ENCODE measurements at places on chromosomes 7 and 10.

- no peaks in the 10 kb centered on the region for H3K27me3 ChIP-seq
- H3K27ac ChIP-seq, result no peak overlapping the region
- no peak for DNase-seq
- H3K4me3 ChIP-seq, result no peak overlapping the region
- H3K36me3 ChIP-seq, result no peaks in the 10 kb centered on the region
Measured at GRCh38 chr10:117400329-117400728, 25.1 kb upstream of the PDZD8 start.

DNA sequence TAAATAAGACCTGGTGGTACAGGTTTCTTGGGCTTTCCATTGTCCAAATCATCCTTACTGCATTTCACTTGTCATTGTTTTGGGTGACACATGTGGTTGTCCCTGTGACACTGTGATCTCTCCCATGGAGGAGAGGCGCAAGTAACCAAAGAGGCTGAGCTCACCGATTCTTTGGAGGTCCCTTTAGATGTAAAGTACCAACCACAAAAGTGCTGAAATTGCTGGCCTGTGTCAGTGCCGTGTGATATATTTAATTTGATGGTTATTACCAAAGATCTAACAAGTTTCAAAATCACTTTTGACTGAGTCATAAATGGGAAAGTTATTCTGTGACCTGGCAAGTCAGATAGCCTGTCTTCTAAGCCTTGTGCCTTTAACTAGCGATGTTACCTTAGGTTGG lies 19.4 kb downstream of the MCM10 start:
- no peaks in the 10 kb centered on the region for H3K4me1 ChIP-seq
- no peaks in the 10 kb centered on the region for H3K36me3 ChIP-seq
- no peaks in the 10 kb centered on the region for H3K27me3 ChIP-seq
- no peak overlapping the region for H3K4me3 ChIP-seq

- H3K36me3 ChIP-seq, result no peaks in the 10 kb centered on the region
- peaks cover 11% of the 10 kb centered on the region for H3K4me1 ChIP-seq
- peaks cover 2% of the 10 kb centered on the region for H3K27me3 ChIP-seq
- DNase-seq, result no peak
Measured at GRCh38 chr10:1483826-1484225, 253.5 kb downstream of the ADARB2 start.

GRCh38 chr7:3616306-3616705 lies 315.3 kb downstream of the SDK1 start:
- H3K27me3 ChIP-seq, result no peaks in the 10 kb centered on the region
- DNase-seq, result no peak
- H3K27ac ChIP-seq, result no peak overlapping the region
- no peak overlapping the region for H3K4me3 ChIP-seq

GRCh38 chr7:40899636-40900507 lies 765.1 kb downstream of the SUGCT start:
- no peaks in the 10 kb centered on the region for H3K36me3 ChIP-seq
- H3K27me3 ChIP-seq, result no peaks in the 10 kb centered on the region
- no peak overlapping the region for H3K4me3 ChIP-seq
- no peak for DNase-seq
- no peaks in the 10 kb centered on the region for H3K4me1 ChIP-seq
- H3K27ac ChIP-seq, result no peak overlapping the region

DNA sequence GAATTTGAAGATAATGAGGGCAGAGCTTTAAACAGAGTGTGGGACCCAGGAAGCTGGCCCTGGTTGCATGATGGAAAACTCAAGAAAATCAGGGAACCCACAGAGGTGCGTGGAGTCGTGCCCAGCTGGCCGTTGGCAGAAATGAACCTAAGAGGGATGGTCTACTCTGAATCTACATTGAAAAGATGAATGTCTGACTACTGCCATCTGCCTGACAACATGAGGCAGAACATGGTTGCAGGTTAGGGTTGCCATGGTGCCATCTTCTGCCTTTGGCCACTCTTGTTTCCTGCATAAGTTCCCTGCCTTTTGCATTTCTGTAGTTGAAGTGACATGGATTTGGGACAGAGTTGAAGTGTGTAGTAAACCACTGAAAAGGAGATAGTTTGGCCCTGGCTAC lies 138.5 kb upstream of the COBL start:
- no peaks in the 10 kb centered on the region for H3K36me3 ChIP-seq
- DNase-seq, result no peak
- H3K4me1 ChIP-seq, result peaks cover 8% of the 10 kb centered on the region
- H3K4me3 ChIP-seq, result no peak overlapping the region

- H3K4me1 ChIP-seq, result peaks cover 9% of the 10 kb centered on the region
- no peak overlapping the region for H3K27ac ChIP-seq
- no peak for DNase-seq
- no peaks in the 10 kb centered on the region for H3K36me3 ChIP-seq
- no peak overlapping the region for H3K4me3 ChIP-seq
- H3K27me3 ChIP-seq, result no peaks in the 10 kb centered on the region
Measured at GRCh38 chr10:62079885-62080559, 178.5 kb downstream of the ARID5B start.

DNA sequence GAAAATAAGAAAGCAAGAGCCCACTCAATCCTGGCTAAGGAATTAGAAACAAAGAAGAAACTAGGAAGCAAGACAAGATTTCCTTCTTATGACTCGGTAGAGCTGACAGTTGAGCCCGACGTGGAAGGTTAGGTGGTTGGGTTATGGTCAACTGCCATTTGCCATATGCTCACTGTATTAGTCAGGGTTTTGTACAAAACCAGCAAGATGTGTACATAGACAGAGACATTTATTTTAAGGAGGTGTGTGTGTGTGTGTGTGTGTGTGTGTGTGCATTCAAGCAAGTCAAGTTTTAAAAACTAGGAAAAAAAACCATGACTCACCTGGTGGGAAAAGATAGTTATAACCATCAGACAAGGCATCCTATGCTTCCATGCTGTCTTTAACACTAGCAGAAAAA lies 158.5 kb downstream of the VPS50 start:
- H3K36me3 ChIP-seq, result no peaks in the 10 kb centered on the region
- no peaks in the 10 kb centered on the region for H3K27me3 ChIP-seq
- no peaks in the 10 kb centered on the region for H3K4me1 ChIP-seq
- H3K27ac ChIP-seq, result no peak overlapping the region
- DNase-seq, result no peak

DNA sequence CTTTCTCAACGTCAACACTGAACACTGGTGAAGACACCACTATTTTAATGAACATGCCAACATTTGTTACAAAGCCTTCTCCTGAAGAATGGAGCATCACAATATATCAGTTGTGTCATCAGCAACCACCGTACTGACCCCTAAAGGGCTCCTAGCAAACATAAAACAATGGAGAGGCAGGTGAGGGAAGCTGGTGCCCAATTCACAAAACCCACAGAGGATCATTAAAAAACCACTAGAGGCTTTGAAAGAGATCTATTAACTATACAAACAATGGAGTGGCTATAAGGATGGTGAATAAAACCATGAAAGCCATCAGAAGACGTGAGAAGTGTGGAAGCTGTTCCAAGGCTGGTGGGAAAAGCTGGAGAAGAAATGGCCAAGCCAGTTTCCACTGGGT lies 150.8 kb downstream of the FAM107B start:
- H3K27ac ChIP-seq, result no peak overlapping the region
- H3K4me1 ChIP-seq, result peaks cover 11% of the 10 kb centered on the region
- H3K36me3 ChIP-seq, result no peaks in the 10 kb centered on the region
- H3K27me3 ChIP-seq, result no peaks in the 10 kb centered on the region
- DNase-seq, result no peak
- no peak overlapping the region for H3K4me3 ChIP-seq

- H3K4me3 ChIP-seq, result no peak overlapping the region
- H3K27ac ChIP-seq, result no peak overlapping the region
- H3K4me1 ChIP-seq, result peaks cover 9% of the 10 kb centered on the region
- no peak for DNase-seq
- H3K27me3 ChIP-seq, result no peaks in the 10 kb centered on the region
Measured at GRCh38 chr10:398954-399353, 263.7 kb downstream of the ZMYND11 start.

GRCh38 chr10:11748866-11749265 lies 6.7 kb downstream of the ECHDC3 start:
- H3K36me3 ChIP-seq, result no peaks in the 10 kb centered on the region
- no peak overlapping the region for H3K27ac ChIP-seq
- H3K27me3 ChIP-seq, result no peaks in the 10 kb centered on the region
- no peaks in the 10 kb centered on the region for H3K4me1 ChIP-seq
- no peak overlapping the region for H3K4me3 ChIP-seq

- H3K4me3 ChIP-seq, result no peak overlapping the region
- no peaks in the 10 kb centered on the region for H3K36me3 ChIP-seq
- H3K4me1 ChIP-seq, result no peaks in the 10 kb centered on the region
- H3K27ac ChIP-seq, result no peak overlapping the region
- no peaks in the 10 kb centered on the region for H3K27me3 ChIP-seq
Measured at GRCh38 chr10:66680886-66681285, 244.9 kb upstream of the LRRTM3 start.

GRCh38 chr10:71696628-71697326 lies 22.8 kb downstream of the C10orf105 start:
- no peaks in the 10 kb centered on the region for H3K27me3 ChIP-seq
- H3K36me3 ChIP-seq, result peaks cover 12% of the 10 kb centered on the region
- no peak overlapping the region for H3K4me3 ChIP-seq
- no peak overlapping the region for H3K27ac ChIP-seq
- peaks cover 11% of the 10 kb centered on the region for H3K4me1 ChIP-seq
- DNase-seq, result peak; percentile 69

- DNase-seq, result peak; percentile 25
- no peaks in the 10 kb centered on the region for H3K36me3 ChIP-seq
- no peaks in the 10 kb centered on the region for H3K27me3 ChIP-seq
- H3K4me1 ChIP-seq, result no peaks in the 10 kb centered on the region
- H3K4me3 ChIP-seq, result no peak overlapping the region
Measured at GRCh38 chr10:2335626-2336025, 598.3 kb upstream of the ADARB2 start.

DNA sequence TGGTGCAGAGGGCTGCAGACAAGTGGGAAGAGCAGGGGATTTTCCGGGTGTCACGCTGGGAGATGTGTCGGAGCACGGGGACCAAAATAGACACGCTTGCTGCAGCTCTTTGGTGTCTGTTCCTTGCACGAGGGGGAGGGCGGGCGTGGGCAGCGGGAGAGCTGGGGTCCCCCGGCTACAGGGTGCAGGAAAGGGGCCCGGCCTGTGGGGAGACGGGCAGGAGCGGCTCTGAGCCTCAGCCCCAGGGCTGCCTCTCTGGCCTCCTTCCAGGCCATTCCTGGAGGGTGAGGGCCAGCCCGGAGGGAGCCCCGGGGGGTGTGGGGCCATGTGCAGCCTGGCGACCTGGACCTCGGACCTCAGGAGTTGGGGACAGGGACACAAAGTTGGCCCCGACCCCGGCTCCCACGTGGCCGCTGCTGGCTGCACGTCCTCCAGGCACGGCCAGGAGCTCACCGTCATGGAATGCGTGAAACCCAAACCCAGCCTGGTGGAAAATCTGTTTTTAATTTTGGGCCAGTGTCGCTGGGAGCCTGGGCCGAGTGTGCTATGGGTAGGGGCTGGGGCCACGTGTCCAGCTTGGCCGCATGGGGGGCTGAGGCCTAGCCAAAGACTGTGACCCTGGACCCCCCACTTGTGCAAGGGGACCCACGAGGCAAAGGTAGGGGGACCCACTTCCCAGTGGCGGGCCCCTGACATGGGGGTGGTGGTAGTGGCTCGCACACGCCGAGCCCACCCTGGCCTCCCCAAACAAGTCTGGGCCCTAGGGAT lies 6.6 kb downstream of the TTYH3 start:
- no peak for DNase-seq
- peak overlapping the region; percentile 73 for H3K27ac ChIP-seq
- H3K4me3 ChIP-seq, result no peak overlapping the region
- peaks cover 80% of the 10 kb centered on the region for H3K36me3 ChIP-seq
- H3K27me3 ChIP-seq, result no peaks in the 10 kb centered on the region

GRCh38 chr7:44891372-44891771 lies 6.0 kb upstream of the PURB start:
- peaks cover 7% of the 10 kb centered on the region for H3K4me1 ChIP-seq
- H3K27me3 ChIP-seq, result no peaks in the 10 kb centered on the region
- no peak overlapping the region for H3K27ac ChIP-seq
- no peak for DNase-seq
- no peaks in the 10 kb centered on the region for H3K36me3 ChIP-seq

DNA sequence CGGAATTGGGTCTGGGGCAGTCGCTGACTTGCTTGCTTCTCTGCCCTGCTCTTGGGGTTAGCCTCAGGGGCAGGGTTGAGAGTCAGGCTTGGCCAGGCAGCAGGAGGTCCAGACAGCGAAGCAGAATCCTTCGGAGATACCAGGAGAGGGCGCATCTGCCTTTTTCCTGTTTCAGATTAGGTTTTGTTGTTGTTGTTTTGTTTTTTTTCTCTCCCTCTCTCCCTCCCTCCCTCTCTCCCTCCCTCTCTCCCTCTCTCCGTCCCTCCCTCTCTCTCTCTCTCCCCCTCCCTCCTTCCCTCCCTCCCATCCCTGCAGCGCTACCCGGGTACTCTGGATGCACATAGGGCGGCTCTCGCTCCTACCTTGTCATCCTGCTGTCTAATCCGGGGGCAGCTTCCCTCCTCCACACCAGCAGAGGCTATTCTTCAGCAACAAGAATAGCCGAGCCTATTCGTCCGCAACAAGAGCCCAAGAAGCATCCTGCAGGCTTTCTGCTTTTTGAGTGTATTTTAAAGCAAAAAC lies 758 bp upstream of the OPTN start:
- peak; percentile 43 for DNase-seq
- peaks cover 26% of the 10 kb centered on the region for H3K4me1 ChIP-seq
- peak overlapping the region; percentile 81 for H3K4me3 ChIP-seq
- H3K27me3 ChIP-seq, result no peaks in the 10 kb centered on the region
- H3K36me3 ChIP-seq, result no peaks in the 10 kb centered on the region
- peak overlapping the region; percentile 81 for H3K27ac ChIP-seq

GRCh38 chr10:97188261-97188711 lies 2.5 kb upstream of the SLIT1 start:
- peak overlapping the region; percentile 67 for H3K27ac ChIP-seq
- no peak overlapping the region for H3K4me3 ChIP-seq
- peak; percentile 89 for DNase-seq
- H3K27me3 ChIP-seq, result peaks cover 10% of the 10 kb centered on the region
- H3K4me1 ChIP-seq, result peaks cover 65% of the 10 kb centered on the region

DNA sequence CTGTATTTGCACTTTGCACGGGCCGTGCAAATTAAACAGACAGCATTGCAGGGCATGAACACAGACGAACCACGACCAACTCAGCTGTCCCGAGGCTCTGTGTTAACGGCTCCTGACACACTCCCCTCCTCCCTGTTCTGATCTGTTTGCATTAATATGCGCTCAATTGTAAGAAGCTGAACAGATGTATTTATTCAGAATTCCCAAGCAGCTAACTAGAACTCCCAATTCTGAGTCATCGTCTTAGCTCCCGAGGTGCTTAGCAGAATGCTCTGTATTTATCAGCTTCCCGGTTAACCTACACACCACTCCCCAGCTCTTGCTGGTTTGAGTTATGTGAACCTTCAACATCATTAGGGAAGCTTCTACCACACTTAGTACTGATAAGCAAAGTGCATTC lies 286.4 kb downstream of the PTPRN2 start:
- no peaks in the 10 kb centered on the region for H3K36me3 ChIP-seq
- H3K4me1 ChIP-seq, result no peaks in the 10 kb centered on the region
- H3K27ac ChIP-seq, result no peak overlapping the region
- H3K27me3 ChIP-seq, result no peaks in the 10 kb centered on the region

GRCh38 chr10:6053816-6054631 lies 8.1 kb downstream of the IL2RA start:
- DNase-seq, result no peak
- H3K4me3 ChIP-seq, result no peak overlapping the region
- no peaks in the 10 kb centered on the region for H3K27me3 ChIP-seq

GRCh38 chr7:91266067-91266688 lies 1.9 kb downstream of the FZD1 start:
- peaks cover 10% of the 10 kb centered on the region for H3K36me3 ChIP-seq
- peaks cover 31% of the 10 kb centered on the region for H3K4me1 ChIP-seq
- peaks cover 29% of the 10 kb centered on the region for H3K27me3 ChIP-seq
- peak overlapping the region; percentile 59 for H3K27ac ChIP-seq

All from spinal cord (tissue), 10 donors.